ENCODE measurements at places on chromosomes 1 and 21.

- DNase-seq = no peak
Measured at GRCh38 chr1:29991815-29992214, 731.6 kb downstream of the MATN1 start.

GRCh38 chr1:227907439-227908015 lies 40.2 kb downstream of the WNT9A start:
- DNase-seq = no peak

GRCh38 chr21:40067751-40068150 lies 200.5 kb downstream of the PCP4 start:
- no peak for DNase-seq

- DNase-seq = no peak
Measured at GRCh38 chr1:84505493-84506001, 639 bp upstream of the SPATA1 start.

DNA sequence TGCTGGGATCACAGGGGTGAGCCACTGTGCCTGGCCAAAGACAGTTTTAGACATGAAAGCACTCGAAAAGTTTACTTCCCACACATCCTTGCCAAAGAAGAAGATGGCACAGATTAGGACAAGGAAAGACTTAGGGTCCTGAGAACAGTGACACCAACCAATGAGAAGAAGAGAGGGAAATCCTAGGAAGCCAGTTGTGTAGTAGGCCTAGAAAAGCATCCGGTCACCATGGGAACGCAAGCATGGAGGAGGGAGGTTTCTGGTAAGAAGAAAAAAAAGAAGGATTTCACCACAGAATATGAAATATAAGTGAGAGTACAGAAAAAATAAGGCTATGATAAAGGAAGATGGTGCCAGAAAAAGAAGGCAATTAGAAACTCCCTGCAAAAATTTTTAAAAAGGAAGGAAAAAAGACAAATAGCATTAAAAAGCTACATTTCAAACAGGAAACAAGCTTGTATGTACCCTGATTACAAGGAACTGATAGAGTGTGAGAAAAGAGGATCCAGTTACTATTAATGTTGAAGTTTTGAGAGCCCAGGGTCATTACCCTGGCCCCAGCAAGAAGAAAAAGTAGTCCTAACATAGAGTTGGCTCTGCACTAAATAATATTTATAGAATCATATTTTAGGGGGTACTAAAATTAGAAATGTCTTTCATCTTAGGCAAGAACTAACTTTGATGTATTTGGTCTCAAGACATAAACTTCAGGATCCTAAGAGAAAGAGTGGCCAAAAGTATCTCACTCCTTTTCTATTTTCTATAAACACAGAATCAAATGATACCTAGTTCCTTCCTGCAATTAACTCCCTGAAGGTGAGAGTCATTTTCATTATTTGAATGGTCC lies 16.1 kb downstream of the DIPK1A start:
- DNase-seq = no peak

GRCh38 chr1:98697781-98698180 lies 36.3 kb downstream of the SNX7 start:
- DNase-seq = no peak

DNA sequence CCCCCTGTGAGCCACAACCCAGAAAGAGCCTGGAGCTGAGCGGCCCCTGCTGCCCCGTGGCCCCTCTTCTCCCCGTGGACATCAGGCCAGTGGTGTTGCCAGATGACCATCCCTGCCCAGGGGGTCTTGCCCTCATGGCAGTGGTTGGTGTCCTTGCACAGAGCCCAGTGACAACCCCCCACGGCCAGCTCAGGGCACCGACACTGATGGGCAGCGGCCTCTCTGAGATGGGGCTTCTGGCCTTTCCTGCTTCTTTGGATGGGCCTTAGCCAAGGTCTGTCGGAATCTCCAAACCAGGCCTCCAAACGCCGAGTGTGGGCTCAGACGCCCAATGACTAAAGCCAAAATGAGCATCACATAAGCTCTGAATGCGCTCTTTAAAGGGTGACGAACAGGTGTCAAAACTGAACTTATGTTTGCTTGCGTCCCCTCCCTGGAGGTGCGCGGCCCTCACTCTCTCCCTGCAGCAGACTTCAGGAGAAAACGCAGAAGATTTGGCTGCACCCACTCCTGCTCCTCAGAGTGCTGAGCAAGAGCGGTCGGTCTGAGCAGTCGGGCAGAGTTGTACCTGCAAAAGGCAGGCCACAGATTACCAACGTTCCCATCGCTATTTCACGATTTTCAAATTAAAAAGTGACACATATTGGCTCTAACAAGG lies 41.9 kb downstream of the UBE2G2 start:
- DNase-seq = no peak

DNA sequence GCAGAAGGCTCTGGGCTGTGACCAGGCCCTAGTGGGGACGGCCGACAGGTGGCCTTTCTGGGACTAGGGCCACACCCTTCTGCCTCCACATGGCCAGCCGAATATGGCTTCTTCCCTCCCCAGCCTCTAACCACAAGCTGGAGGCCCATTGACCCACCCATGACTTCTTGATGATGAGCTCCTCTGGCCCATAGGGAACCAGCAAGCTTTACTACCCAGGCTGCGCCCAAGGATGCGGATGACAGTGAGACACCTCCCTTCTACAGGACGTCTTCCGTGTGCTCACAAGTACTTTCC lies 41.0 kb downstream of the LDLRAD2 start:
- no peak for DNase-seq

GRCh38 chr21:41997657-41998056 lies 12.5 kb downstream of the ZBTB21 start:
- no peak for DNase-seq

GRCh38 chr1:11903210-11903609 lies 23.0 kb downstream of the KIAA2013 start:
- DNase-seq = no peak
